ENCODE measurements at places on chromosomes 6 and 20.

DNA sequence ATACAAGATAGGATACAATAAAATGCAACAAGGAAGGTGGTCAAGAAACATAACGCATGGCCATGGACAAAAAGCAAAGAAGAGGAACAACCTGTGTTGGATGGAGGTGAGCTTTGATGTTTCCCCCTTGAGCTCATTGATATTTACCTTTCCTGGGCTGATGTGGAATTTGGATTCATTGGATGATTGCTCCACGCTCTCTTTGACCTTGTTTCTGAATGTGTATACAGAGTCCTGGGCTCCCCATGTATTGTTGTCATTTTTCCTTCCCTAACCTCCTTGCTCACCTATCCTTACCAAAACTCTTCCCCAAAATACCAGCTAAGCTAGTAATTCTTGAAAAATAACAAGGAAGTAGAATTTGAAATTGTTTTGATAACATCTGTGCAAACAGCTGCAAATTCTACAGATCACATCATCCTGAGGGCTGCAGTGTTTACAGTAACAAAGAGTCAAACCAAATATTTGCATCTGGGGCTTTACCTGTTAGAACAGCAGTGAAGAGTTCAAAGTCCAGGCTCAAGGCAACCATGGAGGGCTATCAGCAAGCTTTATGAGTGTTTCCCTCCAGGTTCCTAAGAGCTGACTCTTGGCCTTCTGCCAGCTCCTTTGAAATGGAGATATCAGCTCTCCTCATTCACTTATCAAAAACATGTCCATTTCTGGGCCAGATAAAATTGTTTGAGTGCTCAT lies 214.3 kb upstream of the MARCKS start:
- DNase-seq = no peak

DNA sequence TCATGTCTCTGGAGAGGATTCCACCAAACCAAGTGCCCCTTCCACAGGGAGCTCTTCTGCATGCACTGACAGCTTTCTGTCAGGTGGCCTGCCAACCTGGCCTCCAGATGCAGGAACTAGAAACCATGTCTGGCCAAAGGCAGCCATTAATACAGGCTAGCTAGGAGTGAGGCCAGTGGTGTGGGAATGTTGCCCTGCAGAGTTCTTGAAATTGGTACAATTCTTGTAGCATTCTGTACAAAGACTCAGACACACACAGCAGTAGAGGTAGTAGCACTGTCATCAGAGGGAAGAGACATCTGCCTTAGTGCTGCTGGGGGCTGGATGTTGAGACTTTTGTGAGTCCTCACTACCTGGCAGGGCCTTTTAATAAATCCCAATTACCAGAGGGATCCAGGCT lies 48.8 kb downstream of the RNF24 start:
- DNase-seq = no peak

- DNase-seq = no peak
These were observed 67.2 kb downstream of the FOXO3 start for GRCh38 chr6:108627692-108628550.

DNA sequence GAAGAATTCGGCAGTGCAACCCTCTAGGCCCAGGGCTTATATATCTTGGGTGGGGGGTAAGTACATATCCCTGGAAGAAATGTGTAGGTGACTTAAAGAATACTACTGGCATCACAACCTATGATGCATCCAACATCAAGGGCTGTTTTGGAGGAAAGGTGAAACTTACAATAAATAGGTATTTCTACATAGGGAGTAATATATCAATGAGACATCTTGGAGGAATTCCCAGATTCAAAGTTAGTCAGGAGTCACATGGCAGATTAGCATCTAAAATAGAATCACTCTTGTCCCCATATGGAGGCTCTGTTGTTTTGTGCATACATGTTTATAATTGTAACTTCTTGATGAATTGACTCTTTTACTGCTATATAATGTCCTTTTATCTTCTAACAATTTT lies 375.5 kb downstream of the PAX1 start:
- DNase-seq = no peak

DNA sequence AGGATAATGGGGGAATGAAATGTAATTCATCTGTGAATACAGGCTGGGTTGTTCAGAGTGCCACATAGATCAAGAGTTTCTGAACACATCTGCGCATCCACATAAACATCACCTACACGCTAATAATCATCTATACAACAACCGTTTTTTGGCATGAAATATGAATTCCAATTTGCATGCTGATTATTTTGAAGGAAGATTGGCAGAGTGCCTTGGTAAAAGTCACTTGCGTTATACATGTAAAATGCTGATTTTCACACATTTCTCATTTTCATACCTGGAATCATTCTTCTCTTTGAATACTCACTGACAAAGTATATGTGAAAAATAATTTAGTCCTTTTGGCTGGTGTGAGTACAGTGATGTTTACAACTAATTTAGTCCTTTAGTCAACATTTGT lies 17.7 kb downstream of the COL9A1 start:
- DNase-seq = no peak

DNA sequence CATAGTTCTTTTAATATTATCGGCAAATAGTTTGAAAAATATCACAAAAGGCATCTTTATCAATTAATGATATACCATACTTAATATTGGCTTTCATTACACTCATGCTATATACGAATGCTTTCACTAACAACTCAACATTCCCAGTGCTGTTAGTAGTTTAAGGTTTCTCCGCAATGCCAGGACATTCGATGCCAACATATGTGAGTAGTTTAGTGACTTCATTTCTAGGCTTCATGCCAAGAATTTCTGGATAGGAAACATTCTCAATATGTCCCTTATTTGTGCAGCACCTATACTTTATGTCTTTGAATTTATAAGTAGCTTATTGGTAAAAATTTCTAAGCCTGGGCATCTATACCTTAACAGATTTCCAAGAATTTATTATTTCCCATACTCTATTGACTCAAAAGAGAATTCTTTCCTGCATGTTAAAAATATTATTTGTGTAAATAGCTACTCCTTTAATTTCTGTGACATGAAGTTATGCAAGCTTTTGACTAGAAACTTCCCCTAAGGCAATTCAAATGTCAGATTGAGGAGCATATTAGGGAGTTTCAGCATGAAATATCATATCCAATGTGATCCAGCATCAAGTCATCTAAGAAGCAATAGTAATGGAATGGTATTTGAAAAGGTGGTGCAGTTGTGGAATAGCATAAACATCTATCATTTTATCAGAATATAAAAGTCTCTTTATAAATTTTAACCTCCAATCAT lies 236.0 kb upstream of the STXBP5 start:
- DNase-seq = no peak

GRCh38 chr6:153442096-153442495 lies 311.0 kb upstream of the RGS17 start:
- no peak for DNase-seq

DNA sequence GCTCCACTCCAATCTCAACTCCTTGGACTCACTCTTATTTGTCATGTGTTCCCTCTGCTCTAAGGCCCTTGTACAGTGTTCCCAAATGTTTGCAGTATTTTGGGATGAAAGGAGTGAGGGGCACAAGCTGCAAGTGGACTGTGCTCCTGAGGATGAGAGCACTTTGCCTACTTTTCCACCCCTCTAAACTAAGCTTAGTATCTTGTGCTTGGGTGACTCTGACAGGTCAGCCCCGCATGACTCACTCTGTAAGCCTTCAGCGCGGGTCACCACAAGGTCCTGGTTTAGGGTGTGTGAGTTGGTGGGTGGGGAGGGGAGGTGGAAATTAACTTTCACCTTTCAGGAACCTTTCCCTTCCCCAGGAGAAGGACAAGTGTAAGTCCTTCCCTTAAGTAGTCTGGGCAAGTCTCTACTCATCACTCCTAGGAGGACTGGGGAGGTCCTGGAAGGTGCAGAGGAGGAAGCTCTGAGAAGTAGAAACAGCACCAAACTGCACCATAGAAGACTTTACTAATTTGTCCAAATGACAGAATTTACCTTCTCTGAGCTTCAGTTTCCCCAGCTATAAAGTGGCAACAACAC lies 68.8 kb upstream of the EPB41L1 start:
- no peak for DNase-seq

GRCh38 chr6:156167016-156167624 lies 610.1 kb upstream of the ARID1B start:
- DNase-seq = no peak

GRCh38 chr20:44651684-44652423 lies at the start of gene ADA:
TSS of gene ADA (minus strand) at chr20:44651699. CDS start at chr20:44651607, 92 bp downstream.
- no peak for DNase-seq

GRCh38 chr6:11263291-11263775 lies 30.9 kb upstream of the NEDD9 start:
- DNase-seq = no peak

DNA sequence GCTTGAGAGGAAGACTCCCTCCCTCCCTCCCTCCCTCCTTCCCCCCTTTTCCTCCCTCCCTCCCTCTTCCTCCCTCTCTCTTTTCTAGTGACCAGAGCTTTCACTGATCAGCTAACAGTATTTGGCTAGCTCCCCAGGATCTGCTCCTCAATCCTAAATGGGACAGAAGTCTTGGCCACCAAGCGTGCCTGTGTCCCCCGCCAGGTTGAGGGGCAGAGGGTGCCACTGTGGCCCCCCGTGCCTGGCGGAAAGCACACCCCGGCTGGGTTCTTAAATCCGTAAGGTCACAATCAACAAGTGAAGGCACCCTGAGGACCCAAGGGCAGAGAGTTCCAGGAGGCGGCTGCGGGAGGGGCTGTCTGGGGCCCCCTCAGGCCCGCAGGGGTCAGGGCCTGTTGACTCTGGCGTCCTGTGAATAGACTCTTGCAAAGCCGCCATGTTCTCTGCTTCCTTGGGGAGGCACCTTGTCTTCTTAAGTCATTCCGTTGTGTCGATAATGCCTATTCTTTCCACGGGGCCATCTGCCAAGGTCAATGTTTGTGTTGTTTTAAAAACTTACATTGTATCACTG lies 38.9 kb upstream of the STX16 start:
- no peak for DNase-seq

- no peak for DNase-seq
These were observed 156.6 kb upstream of the HCRTR2 start for GRCh38 chr6:55017555-55018300.

DNA sequence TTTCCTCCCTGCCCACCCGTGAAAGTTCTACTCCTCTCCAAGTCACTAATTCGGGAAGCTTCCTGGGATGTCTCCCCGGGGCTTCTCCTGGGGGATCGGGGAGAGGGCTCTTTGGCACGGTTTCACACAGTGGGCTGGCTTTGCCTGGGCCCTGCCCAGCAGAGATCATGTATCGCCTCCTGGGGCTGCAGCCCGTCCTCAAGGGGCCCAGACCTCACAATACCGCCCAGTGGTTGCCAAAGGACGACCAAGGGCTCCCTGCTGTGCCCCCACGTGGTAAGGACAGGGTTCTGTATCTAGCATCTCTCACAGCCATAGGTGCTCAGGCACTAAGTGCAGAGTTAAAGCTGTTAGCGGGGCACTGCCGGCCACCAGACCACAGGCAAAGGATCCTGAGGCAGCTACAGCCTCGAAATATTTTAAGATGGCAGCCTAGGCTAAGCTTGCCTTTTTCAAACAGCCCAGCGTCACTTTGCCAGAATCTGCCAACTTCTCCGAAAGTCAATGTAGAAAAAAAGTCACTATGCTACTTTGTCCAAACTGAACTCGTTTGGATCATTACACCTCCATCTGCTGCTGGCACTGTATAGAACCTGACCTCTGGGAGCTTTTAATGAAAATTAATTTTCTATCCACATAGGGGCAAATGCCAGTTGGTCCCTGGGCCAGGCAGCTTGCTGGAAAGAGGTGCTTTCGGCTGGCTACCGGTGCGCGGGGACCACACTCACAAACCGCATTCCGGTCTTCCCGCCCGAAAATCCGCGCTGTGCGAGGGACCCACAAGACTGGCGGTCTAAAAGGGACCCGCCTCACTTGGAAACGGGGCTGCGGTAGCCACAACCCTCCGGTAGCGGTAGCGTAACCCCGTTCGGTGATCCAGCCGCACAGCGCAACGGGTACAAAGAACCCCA lies 1.3 kb upstream of the NNAT start:
- DNase-seq = no peak

DNA sequence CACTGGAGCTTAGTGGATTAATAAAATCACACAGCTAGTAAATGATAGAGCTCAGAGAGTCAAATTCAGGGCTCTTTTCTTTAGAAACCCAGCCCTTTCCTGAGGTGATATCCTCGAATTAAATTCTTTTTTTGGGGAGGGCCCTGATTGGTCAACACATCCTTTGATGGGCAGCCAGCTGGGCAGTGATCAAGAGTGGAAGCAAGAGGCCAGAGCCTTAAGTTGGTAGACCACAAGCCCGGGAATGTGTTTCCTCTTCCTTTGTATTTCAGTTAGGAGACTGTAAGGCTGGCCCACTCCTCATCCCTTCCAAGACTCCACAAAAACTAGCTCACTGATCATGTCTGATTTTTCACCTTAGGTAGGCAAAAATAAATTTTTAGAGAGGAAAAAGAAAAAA lies 640.5 kb downstream of the DHX35 start:
- no peak for DNase-seq

GRCh38 chr6:159836718-159837490 lies 36.8 kb downstream of the PNLDC1 start:
- no peak for DNase-seq

DNA sequence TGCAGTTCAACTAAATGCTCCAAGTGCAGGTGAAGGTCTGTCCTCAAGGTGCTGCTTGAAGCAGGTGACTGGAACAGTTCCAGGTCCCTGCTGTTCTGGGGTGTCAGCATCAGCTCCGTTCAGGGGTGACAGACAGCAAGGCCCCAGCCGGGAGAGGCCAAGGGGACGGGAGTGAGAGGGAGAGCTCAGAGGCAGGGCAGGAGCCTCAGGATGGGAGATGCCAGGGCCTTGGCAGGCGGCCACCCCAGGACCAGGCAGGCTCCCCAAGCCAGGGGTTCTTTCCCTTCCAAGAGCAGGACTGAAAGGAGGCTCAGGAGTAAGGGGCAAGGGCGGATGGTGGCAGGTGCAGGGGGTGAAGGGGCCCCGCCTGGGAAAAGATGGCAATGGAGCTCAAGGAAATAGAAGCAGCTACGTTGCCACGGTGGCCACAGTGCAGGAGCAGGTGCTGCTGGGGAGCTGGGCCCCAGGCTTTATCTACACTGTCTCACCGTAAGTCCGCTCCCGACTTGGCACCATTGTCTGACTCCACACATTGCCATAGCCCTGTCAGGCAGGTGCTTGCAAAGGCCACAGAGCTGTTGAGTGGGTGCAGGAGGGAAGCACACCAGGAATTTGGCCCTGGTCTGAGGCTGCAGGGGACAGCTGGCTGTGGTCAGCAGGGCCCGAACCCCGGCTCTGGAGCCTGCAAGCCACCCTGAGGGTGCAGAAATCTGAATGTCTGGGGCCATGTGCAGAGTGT lies 43.1 kb downstream of the ERMARD start:
- no peak for DNase-seq

GRCh38 chr6:100322886-100323285 lies 141.8 kb downstream of the SIM1 start:
- DNase-seq = no peak

- no peak for DNase-seq
These were observed 31.5 kb upstream of the EDN1 start for GRCh38 chr6:12258591-12259075.

GRCh38 chr6:169427856-169428255 lies 174.2 kb upstream of the THBS2 start:
- no peak for DNase-seq

DNA sequence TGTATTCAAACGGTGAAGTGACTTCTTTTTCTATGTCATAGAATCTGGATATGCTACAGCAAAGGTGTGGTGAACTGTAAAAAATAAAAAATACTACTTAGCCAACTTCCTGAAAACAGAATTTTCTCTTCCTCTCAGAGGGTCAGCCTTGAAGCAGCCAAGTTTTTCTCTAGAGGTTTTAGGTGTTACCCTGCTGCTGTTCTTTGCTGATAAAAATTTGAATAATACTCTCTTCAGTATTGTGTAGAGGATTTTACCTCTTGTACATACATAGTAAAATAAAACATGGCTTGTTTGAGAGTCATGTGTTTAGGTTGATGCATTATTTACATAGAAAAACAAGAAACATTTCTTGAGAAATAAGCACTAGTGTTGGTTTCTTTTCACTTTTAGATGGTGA lies 458.4 kb downstream of the TBC1D32 start:
- DNase-seq = no peak

Measured in GM18507 (cell line).